ENCODE measurements at places on chromosomes 5 and 9. TPM values are rescaled to one million over a fixed set of nuclear protein-coding genes. Genes with fewer than 3 reads are reported as not detected.

The PDZD2 gene
- total RNA-seq, result 11.6 TPM

The BRD3 gene
- total RNA-seq, result 34.9 TPM

GRCh38 chr5:10743951-10744350, 17.1 kb downstream of the DAP start:
- DNase-seq, result no peak

DNA sequence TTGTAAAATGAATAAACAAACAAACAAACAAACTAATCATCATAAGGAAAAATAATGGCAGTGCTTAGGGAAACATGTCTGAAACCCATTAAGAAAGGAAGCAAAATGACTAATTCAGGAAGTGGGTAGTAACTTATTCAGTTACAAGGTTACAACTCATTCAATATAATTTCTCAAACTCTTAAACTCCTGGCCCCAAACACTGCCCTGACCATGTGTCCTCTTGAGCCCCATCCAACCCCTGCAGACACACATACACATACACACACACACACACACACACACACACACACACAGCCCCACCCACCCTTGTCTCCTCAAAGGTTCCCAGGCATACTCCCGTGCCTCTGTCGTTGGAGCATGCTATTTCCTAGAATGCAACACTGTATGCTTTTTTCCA, 193.9 kb downstream of the SEC61B start:
- DNase-seq, result no peak

The WHRN gene
- total RNA-seq, result 12.2 TPM

DNA sequence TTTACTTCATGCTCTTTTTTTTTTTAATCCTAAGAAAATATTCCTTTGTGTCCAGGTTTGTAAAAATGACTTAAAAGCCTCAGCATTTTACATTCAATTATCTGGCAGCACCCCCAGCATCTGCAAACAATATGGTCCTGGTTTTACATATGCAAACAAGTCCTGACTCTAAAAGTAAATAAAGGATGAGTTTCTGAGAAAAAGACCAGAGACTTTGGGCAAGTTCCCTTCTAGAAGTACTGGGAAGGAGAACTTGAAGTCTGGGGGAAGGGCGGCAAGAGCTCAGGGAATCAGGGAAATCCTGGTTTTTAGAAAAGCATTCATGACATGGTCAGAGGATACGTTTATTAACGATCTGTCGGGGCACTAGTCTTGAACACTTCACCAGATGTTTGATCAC, 25.8 kb downstream of the COL23A1 start:
- DNase-seq, result no peak

GRCh38 chr9:116000748-116001329, 152.8 kb upstream of the PAPPA start:
- DNase-seq, result no peak

GRCh38 chr9:90847971-90848370, 46.4 kb downstream of the SYK start:
- no peak for DNase-seq

DNA sequence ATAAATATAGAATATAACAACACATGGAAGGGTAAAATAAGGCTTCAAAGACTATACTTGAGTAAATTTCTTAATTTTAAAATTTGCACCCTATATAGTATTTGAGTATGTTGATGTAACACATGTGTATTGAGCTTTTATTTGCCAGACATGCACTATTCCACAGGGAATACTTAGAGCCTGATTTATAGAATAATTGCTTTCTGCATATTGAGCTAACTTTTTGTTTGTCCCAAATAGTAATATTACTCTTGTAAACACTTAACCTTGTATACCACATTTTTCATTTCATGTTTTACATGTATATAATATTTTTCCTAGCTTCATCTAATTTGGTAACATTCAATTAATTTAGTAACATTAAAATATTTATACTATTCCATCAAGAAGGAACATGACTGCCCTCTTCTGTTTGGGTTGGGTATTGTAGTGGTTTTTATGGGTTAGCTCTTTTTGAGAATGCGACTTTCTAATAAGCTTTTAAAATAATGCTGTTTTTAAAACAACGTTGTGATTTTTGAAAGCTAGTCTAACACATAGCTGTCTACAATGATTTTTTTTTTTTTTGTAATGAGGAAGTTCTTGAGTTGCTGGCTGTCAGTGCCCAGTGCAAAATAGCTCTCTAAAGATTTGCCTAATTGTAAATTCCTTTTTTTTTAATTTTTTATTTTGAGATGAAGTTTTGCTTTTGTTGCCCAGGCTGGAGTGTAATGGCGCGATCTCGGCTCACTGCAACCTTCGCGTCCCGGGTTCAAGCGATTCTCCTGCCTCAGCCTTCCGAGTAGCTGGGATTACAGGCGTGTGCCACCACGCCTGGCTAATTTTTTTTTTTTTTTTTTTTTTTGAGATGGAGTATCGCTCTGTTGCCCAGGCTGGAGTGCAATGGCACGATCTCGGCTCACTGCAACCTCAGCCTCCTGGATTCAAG, 4.8 kb downstream of the SUB1 start:
- DNase-seq, result no peak

GRCh38 chr5:74940782-74941353, 74.7 kb upstream of the FAM169A start:
- no peak for DNase-seq

The TMC1 gene
- total RNA-seq, result not detected

DNA sequence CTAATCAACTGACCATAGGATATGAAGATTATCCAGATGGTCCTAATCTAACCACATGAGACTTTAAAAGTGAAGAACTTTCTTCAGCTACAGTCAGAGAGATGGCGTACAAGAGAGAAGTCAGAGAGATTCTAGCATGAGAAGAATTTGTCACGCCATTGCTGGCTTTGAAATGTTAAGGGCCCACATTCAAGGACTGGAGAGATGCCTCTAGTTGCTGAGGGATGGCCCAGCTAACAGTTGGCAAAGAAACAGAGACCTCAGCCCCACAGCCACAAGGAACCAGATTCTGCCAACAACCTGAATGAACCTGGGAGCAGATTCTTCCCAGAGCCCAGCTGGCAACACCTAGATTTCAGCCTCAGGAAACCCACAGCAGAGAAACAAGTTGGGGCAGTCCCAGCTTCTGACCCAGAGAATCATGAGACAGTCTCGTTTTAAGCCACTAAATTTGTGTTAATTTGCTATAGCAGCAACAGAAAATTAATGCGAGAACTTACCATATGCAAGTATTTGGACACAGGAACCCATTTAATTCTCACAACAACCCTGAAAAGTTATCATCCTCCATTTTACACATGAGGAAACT, 132.0 kb downstream of the MLLT3 start:
- DNase-seq, result no peak

DNA sequence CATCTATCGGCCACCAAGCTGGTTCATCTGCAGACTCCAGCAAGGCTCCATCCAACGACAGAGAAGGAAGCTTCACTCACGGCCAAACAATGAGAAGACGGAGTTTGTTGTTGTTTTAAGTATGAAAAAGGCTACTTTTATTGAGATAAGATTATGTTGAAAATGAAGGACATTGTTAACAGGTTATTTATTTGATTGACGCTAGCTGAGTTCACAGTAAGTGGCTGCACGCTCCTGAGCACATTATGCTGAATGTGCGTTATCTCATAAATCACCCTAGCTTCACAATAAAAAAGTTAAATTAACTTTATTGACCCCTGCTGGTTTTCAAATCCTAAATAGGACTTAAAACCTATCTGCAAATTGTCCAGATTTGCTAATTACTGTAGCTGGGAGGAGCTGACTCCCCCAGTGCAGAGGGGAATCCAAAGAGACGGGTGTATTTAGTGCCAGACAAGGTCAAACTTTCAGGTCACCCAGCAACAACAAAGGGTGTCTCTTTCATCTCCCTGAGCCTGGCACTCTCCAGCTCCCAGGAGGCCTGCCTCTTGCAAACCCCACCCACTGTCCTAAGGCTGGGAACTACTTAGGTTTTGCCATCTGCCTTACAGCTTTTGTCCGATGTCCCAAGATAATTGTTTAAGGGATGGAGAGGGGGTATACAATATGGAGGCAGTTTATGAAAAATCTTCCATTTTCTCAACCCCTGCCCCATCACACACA, 129.2 kb downstream of the ZDHHC21 start:
- DNase-seq, result no peak

The MRPL50 gene
- 12.9 TPM for total RNA-seq

The CATSPER3 gene
- not detected for total RNA-seq

DNA sequence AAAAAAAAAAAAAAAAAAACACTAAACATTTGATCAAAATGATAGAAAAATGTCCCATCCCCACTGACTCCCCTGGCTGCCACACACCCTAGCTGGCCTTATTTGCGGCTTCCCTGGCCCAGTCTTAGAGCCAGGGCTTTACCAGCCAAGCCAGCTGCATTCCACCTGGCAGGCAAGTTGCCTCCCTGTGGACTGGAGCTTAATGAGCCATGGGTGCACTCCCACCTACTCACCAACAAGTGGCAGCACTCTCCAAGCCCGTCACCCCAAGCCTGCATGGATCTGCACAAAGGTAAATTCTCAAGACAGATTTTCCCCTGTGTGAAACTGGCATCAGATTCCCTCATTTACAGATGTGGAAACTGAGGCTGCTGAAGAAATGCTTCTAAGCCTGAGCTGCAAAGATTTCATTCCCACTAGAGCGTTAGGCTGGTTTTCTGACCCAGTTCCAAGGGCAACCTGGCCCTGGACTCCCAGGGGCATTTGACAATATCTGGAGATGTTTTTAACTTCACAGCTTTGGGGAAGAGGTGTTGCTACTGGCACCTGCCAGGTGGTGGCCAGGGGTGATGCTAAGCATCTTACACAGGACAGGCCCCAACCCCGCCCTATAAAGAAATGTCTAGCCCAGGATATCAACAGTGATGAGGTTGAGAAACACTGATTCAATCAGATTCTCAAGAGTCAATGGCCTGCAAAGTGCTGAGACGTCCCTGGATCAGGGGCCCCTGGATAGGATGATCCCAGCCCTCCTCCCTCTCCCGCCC, 21.9 kb upstream of the VDAC1 start:
- DNase-seq, result no peak

The DRD1 gene
- total RNA-seq, result 0.06 TPM

GRCh38 chr9:136961279-136962065, 9.4 kb downstream of the LCN12 start:
- no peak for DNase-seq

DNA sequence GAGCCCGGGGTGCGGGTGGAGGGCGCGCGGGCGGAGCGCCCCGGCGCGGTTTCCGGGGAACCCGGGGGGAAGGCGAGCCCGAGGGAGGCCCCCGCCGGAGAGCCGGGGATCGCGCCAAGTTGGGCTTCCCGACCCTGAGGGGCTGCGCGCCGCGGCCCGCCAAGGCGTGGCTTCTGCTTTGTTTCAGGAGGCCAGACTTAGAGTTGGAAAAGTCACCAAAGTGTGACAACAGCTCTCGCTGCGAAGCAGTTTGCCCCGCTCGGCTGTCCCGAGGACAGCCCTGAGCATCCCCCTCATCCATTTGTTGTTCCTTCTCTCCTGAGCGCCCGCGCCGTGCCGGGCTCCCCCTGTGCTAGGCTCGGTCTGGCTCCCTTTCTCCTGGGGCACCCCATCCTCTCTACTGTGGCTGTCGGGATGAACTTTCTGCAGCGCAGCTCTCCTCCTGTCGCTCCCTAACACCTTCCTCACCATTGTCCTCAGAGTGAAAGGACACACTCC, 410 bp downstream of the GLIPR2 start:
- no peak for DNase-seq

The PFN3 gene
- not detected for total RNA-seq

The IFNA21 gene
- total RNA-seq, result not detected

The CCDC183 gene
- total RNA-seq, result 2.1 TPM

The RAB3C gene
- total RNA-seq, result 2.6 TPM

- no peak for DNase-seq
Observed at GRCh38 chr5:170226661-170227060, 6.1 kb upstream of the C5orf58 start.

The AGXT2 gene
- total RNA-seq, result not detected

GRCh38 chr5:166367391-166367790, 1924.1 kb upstream of the WWC1 start:
- no peak for DNase-seq

- DNase-seq, result peak; percentile 98
Observed at GRCh38 chr9:91193087-91193657, 168.5 kb downstream of the AUH start.

DNA sequence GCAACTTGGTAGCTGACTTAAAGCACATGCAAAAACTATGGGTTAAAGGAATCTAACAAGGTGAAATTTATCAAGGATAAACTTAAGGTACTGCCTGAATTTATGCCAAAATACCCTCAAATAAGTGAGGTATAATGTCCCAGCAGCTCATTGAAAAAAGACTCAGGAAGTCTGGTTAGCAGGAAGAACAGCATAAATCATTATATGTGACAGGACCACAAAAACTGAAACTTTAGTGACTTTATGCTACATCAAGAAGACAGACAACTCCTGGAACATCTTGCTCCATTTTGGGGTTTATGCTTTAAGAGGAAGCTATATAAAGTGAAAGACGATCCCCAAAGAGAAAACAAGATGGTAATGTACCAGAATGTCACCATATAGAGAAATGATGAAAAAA, 282.4 kb upstream of the ZNF462 start:
- no peak for DNase-seq

GRCh38 chr9:128389395-128390149, 18.4 kb downstream of the URM1 start:
- DNase-seq, result no peak

DNA sequence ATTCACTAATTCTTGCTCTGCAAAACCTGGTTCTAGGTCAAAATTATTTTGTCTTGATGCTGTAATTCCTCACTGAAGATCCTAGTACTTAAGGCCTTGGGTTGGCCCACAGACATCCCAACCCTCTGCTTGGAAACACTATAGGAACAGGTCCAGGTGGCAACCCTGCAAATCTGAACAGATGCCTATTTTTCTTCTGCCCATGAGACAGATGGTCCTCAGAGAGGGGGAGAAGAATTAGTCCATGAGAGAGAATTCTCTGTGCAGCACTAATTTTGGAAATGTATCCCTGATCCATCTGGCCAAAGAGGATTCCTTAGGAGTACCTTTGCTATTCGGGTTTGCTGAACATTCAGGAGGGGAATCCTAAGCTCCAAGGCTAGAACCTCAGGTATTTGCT, 156.3 kb downstream of the ELAVL2 start:
- peak; percentile 53 for DNase-seq

GRCh38 chr5:69494452-69494851, 1.9 kb downstream of the OCLN start:
- no peak for DNase-seq

The ANGPTL2 gene
- 48.7 TPM for total RNA-seq

The ZFP37 gene
- total RNA-seq, result 3.2 TPM

DNA sequence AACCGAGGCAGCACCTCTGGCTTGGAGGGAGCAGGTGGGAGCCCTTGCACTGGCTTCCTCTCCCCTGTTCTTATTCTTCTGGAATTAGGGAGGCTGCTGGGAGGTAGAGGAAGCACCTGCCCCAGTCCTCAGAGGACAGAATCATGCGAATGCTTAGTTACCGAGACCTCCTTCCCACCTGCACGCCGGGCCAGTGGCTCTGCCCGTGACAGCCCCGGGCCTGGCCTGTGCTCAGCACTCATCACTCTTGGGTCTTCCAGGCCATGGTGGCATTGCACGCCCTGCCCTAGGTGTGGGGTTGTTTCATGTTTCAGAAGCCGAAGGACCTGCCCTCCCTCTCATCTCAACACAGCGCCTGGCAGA, 45.3 kb upstream of the NKD2 start:
- no peak for DNase-seq

GRCh38 chr5:73763300-73764032, 137.5 kb downstream of the ARHGEF28 start:
- DNase-seq, result no peak
